Heart right ventricle (tissue), 16 donors: ENCODE measurements at places on chromosomes 6 and 20.

GRCh38 chr6:166529586-166529985, 56.9 kb downstream of the RAMACL start:
- DNase-seq, result no peak

DNA sequence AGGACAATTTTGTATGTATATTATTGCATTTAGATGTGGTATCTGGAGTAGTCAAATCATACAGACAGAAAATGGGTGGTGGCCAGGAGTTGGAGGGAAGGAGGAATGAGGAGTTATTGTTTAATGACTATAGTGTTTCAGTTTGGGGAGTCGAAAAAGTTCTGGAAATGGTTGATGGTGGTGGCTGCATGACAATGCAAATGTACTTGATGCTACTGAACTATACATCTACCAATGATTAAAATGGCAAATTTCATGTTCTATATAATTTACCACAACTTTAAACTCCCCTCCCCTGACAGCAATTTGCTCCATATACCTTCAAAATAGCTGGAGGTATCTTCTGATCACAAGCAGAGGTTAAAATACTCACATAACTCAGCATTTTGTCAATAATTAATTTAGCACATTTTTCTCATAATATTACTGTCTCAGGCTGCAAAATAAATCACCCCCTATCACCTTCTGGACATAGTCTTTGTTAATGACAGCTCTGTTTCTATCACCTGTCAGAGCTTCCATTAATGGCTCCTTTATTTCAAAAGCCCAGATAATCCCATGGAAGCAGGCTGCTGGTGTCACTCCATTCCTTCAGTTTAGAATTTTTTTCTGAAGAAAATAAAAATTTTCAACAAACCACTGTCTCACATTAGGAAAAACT, 25.7 kb upstream of the RHAG start:
- DNase-seq, result no peak

DNA sequence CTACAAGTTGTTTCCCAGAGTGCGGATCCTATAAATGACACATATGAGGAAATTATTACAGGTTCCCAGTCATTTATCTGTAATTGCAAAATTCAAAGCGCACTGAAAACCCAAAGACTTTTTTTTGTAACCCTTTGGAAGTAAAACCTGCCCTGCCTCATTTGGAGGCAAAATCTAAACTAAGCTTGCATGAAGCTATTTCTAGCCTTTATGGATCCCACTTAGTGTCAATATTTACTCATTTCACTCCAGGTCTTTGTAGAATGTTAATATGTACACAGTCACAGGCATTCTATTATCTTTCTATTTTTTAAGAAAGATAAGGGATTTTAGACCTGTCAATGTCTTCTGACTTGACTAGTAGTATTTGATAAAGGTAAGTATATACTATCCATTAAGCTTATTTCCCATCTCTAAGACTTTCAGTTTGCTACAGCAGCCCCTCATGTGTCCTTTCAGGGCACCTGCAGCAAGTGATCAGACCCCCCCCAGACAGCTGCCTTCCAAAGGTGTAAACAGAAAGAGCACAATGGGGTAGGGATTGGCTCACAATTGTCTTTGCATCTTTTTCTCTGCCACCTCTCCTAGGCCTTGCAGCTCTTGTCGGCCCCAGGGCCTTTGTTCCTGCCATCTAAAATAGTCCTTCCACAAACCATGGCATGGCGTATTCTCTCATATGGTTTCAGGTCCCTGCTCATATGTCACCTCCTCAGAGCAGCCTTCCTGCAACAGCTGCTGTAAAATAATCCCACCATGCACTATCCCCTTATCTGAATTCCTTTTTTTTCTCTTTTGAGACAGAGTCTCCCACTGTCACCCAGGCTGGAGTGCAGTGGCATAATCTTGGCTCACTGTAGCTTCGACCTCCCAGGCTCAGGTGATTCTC, 1.3 kb upstream of the REPS1 start:
- DNase-seq, result no peak

DNA sequence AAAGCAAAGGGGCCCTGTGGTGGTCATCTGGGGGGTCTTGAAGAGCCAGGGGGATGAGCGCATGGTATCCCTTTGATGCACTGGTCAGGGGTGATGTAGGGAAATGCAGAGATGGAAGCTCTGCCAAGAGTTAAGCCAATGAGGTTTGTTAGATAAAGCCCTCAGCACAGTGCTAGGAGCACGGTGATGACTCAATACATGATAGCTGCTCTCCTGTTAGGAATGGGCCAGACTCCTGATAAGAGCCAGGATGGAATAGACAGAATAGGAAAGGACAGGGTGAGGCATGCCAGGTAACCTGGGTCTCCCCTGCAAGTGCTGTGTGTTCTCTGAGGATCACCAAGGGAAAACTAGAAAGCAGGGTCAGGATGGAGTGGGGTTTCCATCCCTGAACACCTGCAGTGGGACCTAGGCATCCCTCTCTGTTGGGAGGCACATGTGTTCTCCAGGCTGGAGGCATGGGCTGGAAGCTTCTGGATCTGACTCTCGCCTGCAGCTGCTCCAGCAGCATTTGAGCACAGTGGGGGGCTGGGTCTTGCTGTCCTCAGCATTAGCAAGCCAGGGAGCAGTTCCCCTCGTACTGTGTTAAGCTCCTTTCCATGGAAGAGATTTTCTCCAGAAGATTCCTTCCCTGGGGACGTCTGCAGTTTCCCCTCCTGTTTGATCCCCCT, 71.8 kb upstream of the TIAM2 start:
- DNase-seq, result no peak

DNA sequence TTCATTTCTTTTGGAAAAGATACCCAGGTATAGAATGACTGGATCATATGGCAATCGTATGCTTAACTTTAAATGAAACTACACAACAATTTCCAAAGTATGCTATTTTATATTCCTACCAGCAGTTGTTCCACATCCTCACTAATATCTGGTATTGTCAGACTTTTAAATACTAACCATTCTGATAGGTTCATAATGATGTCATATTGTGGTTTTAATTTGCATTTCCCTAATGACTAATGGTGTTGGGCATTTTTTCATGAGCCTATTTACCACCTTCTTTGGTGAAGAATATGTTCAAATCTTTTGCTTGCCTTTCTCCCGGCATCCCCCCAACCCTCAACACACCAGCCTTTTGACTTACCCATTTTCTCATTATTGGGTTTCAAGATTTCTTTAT, 96.2 kb upstream of the HMGN3 start:
- DNase-seq, result no peak

DNA sequence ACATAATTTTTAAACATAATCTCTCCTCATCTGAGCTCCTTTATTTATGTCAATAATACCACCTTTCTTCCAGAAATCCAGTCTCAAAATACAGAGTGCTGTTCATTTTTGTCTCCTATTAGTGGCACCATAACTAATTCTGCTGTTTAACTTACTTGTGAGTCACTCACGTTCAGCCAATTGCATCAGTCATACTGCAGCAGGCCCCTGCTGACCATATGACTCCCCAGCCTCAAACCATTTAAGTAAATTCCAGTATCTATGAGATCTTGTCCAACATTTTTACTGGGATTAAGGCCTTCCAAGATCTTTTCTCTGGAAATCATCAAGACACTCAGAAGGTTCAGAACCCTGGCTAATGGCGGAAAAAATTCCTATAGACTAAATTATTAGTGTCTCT, 982.2 kb upstream of the MAP3K7 start:
- no peak for DNase-seq

GRCh38 chr6:110357298-110357663, 868 bp downstream of the METTL24 start:
- no peak for DNase-seq

GRCh38 chr20:4667371-4667773, 54.3 kb upstream of the PRND start:
- DNase-seq, result no peak

- DNase-seq, result no peak
Observed at GRCh38 chr6:159098636-159099106, 53.9 kb upstream of the TAGAP start.

DNA sequence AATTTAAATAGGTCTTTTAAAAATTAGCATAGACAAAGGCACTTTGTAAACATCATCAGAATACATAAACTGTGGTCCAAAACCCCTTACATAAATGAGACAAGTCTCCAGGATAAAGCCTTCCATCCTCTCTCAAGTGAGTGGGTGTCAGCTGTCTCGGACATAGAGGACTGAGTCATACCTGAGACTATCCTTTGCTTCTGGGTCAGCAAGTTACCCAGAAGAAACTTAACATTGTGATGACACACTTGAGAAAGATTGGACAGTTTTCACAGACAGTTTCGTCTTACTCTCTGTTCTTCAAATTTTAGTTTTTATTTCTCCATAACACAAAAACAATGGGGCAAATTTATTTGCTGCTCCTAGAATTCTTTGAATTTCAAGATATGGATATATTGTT, 838.0 kb downstream of the DHX35 start:
- no peak for DNase-seq

GRCh38 chr20:22690616-22691179, 106.3 kb upstream of the FOXA2 start:
- DNase-seq, result no peak

DNA sequence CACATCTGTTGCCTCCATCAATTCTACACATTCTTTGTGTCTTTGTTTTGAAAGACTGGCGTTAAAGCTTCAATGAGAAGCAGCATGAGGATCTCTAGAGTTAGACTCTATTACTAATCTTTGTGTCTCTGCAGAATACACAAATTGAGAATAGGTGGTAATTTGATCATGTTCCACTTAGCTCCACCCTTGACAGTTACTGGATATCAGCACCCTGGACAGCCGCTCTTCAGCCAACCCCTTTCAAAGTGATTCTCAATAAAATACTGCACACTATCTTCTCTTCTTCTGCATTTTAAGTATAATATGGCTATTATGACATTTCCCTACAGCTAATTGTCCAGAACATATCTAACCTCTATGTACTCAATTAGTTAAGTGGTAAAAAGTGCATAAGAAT, 54.3 kb upstream of the CNR1 start:
- DNase-seq, result no peak

DNA sequence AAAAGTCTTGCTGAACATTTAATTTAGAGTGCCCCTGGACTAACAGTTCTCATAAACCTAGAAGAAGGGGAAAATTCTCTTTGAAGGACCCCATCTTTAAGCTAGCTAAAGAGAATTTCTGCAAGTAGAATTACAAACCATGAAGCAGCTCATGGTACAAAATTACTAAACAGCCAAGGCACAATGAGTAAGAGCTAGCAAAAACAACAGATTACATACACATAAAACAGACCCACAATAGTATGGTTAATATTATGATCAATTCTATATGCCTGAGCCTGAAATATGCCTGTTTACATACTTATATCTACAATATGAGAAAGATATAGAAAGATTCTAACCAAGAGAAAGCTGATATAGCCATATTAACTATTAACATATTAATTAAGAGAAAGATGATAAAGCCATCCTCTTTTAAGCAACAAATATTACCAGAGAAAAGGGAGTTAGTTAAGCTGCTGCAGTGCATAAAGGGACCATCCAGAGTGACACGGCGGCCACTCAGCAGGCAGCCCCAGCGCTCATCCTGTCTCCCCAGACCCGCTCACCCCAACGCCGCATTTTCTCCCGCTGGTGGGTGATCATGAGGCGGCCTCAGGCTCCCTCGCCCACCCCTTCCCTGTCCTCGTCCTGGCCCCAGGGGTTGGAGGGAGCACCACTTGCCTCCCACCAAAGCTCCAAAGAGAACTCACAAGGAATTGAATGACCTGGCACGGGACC, 98.4 kb upstream of the CARMIL1 start:
- DNase-seq, result no peak

DNA sequence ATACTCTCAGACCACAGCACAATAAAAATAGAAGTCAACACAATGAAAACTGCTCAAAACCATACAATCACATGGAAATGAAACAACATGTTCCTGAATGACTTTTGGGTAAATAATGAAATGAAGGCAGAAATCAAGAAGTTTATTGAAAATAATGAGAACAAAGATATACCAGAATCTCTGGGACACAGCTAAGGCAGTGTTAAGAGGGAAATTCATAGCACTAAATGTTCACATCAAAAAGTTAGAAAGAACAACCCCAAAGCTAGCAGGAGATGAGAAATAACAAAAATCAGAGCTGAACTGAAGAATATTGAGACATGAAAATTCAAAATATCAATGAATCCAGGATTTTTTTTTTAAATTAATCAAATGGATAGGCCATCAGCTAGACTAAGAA, 183.3 kb downstream of the BACH2 start:
- no peak for DNase-seq

- no peak for DNase-seq
Observed at GRCh38 chr20:48338717-48339116, 489.1 kb downstream of the PREX1 start.

DNA sequence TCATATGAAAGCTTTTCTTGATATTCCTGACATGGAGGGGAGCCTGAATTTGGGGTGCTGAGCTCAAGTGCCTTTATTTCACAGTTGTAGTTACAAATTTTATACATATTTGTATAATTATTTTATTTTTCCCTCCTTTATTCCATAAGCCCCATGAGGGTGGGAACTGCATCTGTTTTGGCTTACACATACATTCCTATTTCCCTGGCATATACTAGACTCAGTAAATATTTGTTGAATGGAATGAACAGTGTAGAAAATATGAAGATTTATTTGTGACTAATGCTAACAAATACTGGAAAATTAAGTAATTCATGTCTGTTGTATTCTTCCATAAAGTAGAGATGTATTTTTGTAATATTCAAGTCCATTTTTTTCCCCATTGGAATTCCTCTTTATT, 127.1 kb downstream of the MYO6 start:
- no peak for DNase-seq
